ENCODE measurements at places on chromosomes 7 and 10.

DNA sequence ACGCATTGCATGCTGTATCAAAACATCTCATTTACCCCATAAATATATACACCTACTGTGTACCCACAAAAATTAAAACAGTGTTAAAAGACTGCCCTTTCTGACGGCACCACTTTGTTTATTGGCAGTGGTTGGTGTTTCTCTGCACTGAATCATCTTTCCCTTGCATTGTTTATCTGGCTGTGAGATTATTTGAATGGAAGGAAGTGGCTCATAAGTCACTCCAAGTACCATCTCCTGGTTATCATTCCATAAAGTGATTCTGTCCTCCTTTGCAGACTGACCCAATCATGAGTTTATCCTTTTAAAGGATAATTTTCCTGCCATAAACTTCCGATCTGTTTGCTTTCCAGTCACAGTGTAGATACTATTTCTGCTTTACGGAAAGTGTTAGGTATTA lies 183.8 kb downstream of the CAMK1D start:
- no peak for DNase-seq

GRCh38 chr7:69422574-69422985 lies 175.7 kb upstream of the AUTS2 start:
- no peak for DNase-seq

DNA sequence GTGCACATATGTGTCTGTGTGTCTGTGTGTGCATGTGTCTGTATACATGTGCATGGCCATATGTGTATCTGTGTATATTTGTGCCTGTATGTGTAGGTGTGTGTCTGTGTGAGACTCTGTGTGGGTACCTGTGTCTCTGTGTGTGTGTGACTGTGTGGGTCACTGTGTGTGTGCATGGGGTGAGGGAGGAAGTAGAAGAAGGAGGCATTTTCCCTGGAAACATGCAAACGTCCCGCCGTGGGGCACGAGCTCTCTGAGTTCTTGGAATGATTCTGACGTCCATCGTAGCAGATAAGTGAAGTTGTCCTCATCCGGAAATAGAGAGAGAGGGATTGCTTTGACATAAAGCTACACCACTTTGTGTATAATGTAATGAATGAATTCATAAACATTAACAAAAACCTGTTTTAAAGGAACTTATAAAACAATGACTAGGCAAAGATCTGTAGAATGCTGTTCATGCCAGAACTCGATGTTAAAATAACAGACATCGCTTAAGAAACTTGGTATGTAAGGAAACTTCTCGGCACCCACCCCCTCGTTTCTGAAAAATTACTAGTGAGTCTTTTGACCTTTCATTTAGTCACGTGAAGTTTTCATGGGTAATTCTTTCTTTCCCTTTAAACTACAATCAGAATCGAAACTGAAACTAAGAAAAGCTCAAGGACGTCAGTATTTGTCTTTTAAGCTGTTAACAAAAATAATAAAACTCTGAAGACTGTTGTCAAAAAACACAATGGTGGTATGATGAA lies 43.6 kb upstream of the KLF6 start:
- no peak for DNase-seq

DNA sequence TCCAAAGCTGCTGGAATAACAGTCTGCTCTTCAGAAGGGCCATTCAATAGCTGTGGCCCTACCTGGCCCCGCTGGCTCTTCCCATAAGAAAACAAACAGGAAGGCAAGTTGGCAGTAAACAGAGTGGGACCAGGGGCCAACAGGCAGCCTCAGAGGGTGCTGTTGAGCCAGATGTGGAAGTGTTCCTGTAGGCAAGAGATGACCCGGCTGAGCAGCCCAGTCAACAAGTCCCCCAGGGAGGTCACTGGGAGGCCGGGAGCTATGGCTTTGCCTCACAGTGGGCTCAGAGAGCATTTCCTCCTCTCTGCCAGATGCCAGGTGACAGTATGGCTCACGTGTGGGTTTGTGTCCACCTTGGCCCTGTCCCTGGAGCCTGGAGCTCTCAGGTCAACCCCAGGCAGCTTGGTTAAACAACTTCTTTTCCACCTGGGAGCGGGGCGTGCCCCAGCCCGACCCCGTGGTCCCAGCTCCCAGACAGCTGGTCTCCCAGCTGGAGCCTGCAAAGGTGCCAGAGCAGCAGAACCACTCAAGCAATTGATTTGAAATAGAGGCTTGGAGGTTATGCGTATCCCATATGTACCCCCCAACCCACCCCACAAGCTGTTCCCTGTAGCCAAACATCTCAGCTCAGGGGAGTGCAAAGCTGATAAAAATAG lies 33.8 kb upstream of the LOXL4 start:
- no peak for DNase-seq

DNA sequence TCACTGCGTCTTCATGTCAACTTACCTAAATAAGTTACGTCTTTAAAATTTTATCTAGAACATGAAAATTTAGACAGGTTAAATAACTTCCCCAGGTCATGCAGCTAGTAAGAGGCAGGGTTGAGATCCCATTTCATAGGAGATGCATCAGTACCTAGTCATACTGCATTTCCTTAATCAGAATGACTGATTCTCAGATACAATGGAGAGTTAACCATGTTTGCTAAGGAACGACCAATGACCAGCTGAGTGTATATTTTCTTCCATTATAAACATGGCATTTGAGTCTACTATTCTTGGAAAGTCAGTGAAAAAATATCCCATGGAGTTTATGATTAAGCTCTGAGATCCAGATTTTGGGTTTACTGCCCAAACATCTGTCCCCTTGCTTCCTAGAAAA lies 39.6 kb downstream of the ENTPD1 start:
- DNase-seq, result no peak

All from NCI-H2029 treated with DMSO at 0.1 percent for 48 hours (cell line).